ENCODE measurements at places on chromosomes 5 and 9. TPM values are rescaled to one million over a fixed set of nuclear protein-coding genes. Genes with fewer than 3 reads are reported as not detected.

The CCNJL gene
- 7.4 TPM for polyA plus RNA-seq

The UNC5A gene
- polyA plus RNA-seq, result 0.07 TPM

The PDZD2 gene
- polyA plus RNA-seq, result 0.09 TPM

GRCh38 chr5:167759057-167759821 is 532.2 kb upstream of the WWC1 start:
- peak; percentile 9 for DNase-seq

- peak; percentile 18 for DNase-seq
Observed at GRCh38 chr5:110441035-110441434, 285.4 kb downstream of the TMEM232 start.

- no peak for DNase-seq
Observed at GRCh38 chr9:1077616-1078015, 27.5 kb downstream of the DMRT2 start.

Measured in A549 (cell line).